ENCODE measurements at places on chromosomes 1 and 21.

DNA sequence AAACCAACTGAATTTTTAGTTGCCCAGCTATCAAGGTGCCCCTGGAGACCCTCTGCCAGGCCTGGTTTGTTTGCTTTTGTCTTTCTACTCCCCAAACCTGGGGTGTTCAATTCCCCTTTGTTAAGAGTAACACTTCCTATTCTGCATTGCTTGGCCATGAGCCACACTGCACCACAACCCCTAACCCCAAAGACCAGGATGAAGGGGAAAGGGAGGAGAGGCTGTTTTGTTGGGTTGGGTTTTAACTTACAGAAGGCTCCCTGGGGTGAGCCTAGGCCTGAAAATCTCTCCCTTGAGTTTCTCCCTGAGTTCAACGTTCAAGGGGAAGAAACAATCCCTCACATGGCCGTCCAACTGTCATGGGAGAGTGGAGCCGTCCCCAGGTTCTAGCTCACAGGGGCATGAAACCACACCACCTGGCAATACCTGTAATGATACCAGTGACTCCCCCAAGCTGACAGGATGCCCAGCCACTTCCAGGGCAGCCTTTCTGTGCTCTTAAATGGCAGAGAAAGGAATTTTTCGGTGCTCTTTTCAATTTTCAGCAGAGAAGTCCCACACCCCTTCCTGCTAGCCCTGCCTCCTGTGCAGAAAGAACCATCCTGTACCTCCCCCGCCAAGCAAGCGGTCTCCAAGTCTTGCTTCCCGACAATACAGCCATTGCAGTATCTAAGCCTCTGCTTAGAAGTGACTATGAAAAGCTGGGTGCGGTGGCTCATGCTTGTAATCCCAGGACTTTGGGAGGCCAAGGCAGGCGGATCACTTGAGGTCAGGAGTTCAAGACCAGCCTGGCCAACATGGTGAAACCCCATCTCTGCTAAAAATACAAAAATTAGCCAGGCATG, 14.9 kb downstream of the SLC45A3 start:
- peak; percentile 48 for DNase-seq

- no peak for DNase-seq
Measured at GRCh38 chr1:54857141-54857540, 29.9 kb downstream of the DHCR24 start.

DNA sequence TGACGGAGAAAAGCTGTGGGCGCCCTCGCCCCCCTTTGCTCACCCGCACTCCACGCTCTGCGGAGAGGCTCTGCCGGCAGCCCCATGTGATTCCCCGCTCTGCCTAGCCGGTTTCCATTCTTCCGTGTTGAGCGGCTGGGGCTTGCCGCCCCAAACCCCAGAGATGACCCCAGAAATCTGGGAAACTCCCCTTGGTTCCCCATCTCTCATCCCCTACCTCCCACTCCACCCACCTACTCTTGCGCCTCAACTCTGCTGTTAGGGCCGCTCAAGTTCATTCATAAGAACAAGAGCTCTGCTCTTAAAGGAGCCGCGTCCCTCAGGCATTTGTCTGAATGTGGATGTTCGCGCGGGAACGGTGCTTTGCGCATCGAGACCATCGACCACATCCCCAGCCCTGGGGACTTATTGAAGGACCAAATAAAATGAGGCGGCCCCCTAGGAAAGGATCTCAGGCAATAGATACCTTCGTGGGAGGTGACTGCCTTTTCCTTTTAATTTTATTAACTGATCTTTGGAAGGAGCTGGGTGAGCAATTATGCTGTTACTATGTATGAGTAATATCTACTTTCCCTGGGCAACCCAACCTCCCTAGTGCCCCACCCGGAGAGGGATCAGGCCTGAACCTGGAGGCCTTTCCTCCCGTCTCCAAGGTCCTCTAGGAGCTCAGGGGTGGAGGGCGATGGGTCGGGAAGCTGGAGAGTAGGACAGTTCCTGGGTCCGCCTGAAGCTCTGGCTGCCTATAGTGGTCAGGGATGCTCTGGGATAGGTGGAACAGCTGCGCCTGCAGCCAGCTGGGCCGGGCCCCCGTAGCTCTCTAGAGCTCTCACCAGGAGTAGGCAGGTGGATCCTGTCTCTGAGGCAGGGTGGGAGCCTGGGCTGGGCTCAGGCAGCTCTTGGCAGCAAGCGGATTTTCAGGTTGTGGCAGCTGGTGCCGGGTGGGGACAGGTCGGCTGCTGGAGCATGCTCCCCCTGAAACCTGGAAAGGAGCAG, 898 bp downstream of the MFSD2A start:
- DNase-seq = peak; percentile 81

DNA sequence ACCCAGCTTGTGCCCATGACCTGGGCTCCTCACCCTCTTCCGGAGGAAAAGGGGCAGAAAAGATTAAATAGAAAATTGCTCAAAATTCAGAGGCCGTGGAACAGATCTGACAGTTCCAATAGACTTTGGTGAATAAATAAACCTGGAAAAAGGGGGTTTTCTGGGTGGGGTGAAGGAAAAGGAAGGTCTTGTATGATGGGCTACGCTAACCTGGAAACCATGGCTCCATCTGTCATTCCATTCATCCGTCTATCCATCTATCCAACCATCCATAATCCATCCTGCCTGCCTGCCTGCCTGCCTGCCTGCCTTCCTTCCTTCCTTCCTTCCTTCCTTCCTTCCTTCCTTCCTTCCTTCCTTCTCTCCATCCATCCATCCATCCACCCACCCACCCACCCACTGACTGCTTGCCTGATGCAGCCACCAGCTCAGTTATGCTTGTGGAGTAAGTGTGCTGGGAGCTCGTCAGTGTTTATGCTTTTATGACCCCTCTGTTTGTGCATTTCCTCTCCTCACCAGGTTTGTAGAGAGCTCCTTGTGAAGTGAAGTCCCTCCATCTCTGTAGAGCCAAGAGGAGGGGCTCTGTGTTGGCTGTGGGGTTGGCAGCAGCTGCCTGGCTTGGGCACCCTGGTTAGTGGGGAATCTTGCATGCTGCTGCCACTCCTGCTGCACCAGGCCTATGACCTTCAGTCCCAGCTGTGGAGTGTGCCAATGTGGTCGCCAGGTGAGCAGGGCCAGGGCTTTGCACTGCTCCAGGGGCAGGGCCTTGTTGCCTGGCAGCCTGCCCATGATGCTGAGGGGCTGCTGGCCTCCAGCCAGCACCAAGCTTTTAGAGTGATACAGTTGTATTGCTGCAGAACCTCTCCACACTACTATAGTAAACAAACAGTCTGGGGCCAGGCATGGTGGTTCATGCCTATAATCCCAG, 16.0 kb upstream of the POU3F1 start:
- DNase-seq = no peak

DNA sequence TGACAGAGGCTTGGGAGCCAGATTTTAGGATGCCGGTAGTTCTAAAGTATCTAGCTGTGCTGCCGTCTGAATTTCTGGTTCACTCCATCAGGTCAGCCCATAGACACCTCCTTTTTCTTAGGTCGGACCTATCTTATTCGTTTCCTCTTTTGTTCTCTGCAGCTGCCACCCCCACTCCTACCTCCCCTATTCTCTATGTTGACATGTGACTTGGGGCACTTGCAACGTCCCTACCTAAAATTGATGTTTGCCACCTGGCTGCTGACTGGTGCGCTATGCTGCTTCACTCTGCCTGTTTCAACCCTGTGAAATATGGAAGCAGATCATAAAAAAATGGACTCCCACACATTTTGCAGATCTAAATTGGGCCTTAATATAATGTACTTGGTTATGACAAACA, 55.3 kb downstream of the PBX1 start:
- no peak for DNase-seq

DNA sequence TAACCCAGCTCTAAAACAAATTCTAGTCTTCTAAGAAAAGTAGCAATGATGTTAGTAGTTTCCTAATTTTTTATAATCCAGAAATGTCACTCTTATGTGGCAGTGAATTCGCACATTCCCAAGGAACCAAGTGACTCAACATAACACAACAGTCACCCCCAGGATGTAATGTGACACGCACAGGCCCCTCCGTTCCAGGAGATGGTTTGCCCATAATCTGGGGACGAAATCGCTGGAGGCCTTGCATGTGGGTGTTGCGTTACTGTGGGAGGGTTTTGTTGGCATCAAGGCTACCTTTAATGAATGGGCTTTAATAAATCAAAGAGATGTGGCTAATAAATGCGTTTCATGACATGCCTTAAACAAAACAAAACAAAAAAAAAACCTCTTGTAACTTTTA, 50.9 kb downstream of the EVA1C start:
- DNase-seq = no peak

GRCh38 chr1:160101717-160102522, 3.5 kb upstream of the IGSF8 start:
- no peak for DNase-seq

DNA sequence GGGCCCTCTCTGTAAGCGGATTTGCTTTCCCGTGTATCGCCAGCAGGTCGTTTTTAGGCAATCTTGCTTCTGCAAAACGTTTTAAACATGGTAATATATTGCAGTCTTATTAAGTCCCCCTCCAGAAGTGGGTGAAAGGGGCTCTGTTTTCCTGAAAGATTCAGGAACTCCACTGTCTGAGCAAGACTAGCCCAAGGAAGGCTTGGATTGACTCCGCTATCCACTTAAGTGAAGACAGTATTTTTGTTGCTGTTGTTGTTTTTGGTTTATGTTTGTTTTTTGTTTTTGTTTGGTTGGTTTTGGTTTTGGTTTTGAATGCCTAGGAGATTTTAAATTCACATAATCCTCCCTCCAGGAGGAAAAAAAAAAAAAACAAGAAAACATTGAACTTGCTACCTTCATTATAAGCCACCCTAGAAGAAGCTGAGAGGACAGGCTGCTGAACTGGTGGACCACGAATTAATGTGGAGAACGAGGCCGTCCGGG, 29.1 kb upstream of the NFIA start:
- no peak for DNase-seq

DNA sequence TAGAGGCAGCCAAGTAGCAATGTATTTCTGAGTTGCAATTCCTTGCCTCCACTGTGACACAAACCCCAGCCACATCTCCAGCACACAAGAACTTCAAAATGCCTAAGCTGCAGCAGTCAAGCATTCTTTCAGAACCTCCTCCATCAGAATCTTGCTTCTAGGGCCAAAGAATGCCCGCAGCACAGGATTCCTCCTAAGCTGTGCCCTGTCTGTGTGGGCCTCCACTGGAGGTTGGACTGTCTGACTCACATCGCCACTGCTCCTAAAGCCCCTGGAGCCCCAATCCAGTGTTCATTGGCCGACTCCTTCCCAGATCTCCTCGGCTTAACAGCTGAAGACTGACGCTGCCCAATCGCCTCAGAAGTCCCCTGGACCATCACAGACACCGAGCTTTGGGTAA, 43.2 kb upstream of the SERTAD4 start:
- no peak for DNase-seq
